ENCODE measurements at places on chromosomes 11 and 22.
A peak's percentile ranks its signal among the peaks of the same experiment; 100 is the strongest.

DNA sequence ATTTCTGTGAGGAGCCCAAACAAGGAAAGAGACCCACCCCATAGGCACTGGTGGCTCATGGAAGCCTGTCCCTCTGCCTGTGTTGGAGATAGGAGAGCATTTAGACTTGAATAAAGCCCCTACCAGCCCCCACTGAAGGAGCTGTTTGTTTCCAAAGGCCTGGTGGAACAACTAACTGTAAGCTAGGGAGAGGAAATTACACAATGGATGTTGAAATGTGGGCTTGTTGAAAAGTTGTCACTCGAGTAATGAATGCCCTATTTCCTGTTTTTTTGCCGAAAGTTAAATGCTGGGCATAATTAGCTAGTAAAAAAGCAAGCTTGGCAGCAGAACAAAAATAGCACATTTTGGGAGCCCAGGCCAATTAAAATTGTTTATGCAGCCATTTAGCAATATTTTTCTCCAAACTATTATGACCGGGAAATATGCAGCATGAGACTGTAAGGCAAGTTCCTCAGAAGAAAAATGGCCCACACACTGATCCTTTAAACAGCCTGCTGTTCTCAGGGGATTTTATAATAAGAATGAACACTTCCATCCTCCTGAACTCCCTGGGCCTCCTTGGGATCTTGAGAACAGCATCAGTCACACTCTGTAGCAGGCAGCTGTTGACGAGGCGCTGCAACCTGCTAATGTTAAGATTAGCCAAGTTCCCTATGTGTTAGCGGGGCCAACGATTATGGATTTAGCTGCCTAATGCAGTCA is 38.6 kb upstream of the LMO2 start:
- DNase-seq: peak; percentile 72

- no peak for DNase-seq
Observed at GRCh38 chr11:130006929-130007328, 4.3 kb upstream of the PRDM10 start.

GRCh38 chr11:121869478-121869877 is 246.5 kb downstream of the BLID start:
- DNase-seq: no peak

- DNase-seq: no peak
Observed at GRCh38 chr22:38950527-38951295, 6.7 kb upstream of the APOBEC3A start.

DNA sequence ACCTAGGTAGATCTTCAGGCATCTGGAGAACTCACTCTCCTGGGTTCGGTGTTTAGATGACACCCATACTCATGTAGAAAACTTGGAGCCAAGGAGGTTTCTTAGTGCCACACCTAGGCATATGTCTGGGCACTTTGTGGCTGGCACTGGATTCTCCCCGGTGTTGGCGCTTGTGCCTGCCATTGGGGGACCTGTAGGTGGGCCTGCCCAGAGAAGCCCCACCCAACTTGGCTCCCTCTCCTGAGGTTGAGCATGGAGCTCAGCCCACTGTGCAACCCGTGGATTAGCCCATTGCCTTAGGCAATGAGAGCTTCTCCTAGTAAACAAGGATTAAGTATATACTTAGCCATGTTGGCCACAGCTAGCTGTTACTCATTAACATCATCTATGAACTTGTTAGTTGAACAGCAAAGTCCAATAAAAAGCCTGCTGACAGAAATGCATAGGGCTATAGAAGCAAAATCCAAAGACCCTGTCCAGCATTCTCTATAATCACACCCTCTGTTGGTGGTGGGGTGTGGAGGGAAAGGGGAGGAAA is 335.5 kb upstream of the CHORDC1 start:
- DNase-seq: no peak

GRCh38 chr11:86395061-86395551 is 20.4 kb downstream of the CCDC81 start:
- DNase-seq: peak; percentile 75

DNA sequence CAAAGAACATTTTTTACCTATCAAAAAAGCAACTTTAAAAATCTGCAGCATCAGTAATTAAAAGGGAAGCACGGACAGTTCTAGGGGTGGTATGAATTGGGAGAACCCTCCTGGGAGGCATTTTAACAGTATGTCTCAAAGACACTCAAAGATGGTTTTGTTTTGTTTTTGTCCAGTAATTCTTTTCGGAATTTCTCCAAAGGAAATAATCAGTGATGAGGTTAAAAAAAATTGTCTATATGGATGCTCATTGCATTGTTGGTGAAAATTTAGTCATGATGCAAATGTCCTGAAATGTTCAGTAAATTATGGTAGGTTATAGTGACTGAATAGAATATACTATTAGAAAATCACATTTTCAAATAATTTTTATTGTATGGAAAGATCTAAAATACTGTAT is 115.1 kb downstream of the ATXN10 start:
- no peak for DNase-seq

DNA sequence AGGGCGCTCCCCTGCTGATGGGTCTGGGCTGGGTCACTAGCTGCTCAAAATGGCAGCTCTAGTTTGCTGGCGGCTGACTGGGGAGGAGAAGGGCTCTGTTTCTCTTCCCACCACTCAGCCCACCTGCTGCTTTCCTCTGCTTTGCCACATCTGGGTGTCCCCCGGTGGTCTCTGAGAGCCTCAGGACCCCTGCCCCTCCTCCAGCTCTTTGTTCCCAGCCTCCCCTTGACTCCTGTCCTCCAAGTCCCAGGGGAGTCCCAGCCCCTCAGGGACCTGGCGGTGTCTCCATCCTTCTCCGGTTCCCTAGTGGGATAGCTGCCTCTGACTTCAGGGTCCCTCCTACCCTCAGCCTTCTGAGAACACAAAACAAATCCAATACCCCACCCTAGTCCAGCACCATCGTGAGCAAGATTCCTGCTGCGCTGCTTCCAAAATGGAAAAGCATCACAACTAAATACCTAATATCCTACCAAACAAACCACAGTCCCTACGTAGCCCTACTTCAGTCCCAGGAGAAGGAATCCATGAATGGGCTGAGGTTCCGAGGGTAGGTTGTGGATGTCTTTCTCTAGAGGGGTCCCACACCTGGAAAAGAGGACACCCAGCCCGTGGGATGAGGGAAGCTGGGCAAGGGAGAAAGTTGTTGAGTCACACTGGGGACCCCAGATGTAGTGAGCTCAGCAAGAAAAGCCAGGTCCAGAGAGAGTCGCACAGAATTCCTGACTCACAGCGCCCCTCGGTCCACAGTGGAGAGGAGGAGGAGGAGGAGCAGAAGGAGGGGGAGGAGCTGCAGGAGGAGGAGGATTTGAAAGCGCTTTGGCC is 45.0 kb upstream of the NNMT start:
- peak; percentile 57 for DNase-seq

GRCh38 chr22:36326178-36327161 is 61.3 kb downstream of the MYH9 start:
- no peak for DNase-seq
